ENCODE measurements at places on chromosomes 13 and 19. TPM values are rescaled to one million over a fixed set of nuclear protein-coding genes. Genes with fewer than 3 reads are reported as not detected.

FFAR1 gene
- total RNA-seq = not detected

ATXN8OS gene
- 1.2 TPM for total RNA-seq

EBI3 gene
- total RNA-seq = 0.25 TPM

CYP2A7 gene
- not detected for total RNA-seq

RGS9BP gene
- total RNA-seq = 0.49 TPM

Measured in temporal lobe (tissue), 4 donors.